ENCODE measurements at places on chromosomes 12 and 14.

GRCh38 chr12:73180734-73181133 lies 908.6 kb downstream of the TRHDE start:
- no peak for DNase-seq

GRCh38 chr14:89435492-89435891 lies 18.5 kb upstream of the FOXN3 start:
- no peak for DNase-seq

- DNase-seq = no peak
Measured at GRCh38 chr12:9118158-9118557, 2.4 kb upstream of the A2M start.

DNA sequence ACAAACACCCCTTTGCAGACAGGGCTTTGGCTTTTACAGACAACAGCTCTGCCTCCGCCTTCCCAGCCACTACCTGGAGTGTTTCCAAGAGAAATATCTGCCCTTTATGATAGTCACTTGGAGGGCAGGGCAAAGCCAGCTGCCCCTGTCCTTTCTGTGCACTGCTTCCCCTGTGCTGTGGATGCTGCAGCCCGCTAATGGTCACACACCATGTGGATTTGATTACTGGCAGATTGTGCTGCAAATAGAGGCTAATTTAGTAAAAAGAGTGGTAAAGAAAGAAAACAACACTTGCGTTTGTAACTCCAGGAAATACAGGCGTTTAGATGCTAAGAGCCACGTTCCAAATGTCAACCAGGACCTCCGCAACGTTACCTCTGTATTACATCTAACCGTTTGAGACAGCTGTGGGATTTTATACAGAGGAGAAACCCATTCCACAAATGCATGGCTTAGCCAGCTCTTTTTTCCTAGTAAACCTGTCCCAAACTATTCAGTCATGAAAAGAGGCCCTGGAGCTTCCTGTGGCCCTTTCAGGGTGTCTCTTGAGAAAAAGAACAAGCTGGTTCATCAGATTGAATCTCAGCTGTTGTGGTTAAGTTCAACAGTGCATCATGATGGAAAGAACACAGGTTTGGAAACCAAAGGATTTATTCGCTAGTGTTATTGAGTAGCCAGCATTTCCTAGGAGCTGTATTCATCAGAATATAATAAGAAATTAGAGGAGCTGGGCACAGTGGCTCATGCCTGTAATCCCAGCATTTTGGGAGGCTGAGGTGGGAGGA lies 30.1 kb upstream of the PWP1 start:
- no peak for DNase-seq

GRCh38 chr12:52307836-52308805 lies 13.1 kb downstream of the KRT83 start:
- DNase-seq = no peak

GRCh38 chr12:105223352-105223845 lies 12.6 kb downstream of the APPL2 start:
- no peak for DNase-seq

Data from HuH-7.5 (cell line).